ENCODE measurements at places on chromosomes 6 and 20. TPM values are rescaled to one million over a fixed set of nuclear protein-coding genes. Genes with fewer than 3 reads are reported as not detected.

Gene HDGFL1
- total RNA-seq = not detected

DNA sequence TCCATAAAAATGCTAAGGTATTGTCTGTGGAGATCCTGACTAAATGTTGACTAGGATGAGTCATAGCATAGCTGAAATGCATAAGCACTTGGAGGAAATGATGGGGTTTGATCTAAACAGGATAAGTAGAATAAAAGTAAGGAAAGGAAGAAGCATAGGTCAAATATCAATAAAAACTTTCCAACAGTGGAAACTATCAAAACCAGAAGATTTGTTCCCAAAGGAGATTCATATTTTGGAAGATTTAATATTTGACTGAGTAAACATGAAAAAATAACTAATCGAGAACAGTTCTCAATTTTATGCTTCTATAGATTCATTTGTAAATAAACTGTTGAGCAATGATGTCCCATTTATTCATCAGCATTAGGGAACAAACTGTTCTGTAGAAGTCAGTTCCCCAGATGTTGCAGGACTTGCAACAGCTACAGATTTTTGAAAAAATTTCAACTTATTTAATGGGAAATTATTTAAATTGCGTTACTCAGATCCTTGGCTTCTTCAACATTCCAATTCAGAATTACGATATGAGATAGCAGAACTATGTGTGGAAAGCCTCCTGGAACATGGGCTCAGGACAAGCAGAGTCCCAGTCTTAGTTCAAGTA is 133.7 kb upstream of the TBX18 start:
- no peak for DNase-seq
- no peak overlapping the region for H3K4me3 ChIP-seq
- no peaks in the 10 kb centered on the region for H3K27me3 ChIP-seq
- H3K27ac ChIP-seq = no peak overlapping the region
- H3K4me1 ChIP-seq = no peaks in the 10 kb centered on the region

GRCh38 chr20:59246691-59247400 is 53.6 kb upstream of the EDN3 start:
- H3K27me3 ChIP-seq = no peaks in the 10 kb centered on the region
- DNase-seq = no peak
- peaks cover 38% of the 10 kb centered on the region for H3K36me3 ChIP-seq

DNA sequence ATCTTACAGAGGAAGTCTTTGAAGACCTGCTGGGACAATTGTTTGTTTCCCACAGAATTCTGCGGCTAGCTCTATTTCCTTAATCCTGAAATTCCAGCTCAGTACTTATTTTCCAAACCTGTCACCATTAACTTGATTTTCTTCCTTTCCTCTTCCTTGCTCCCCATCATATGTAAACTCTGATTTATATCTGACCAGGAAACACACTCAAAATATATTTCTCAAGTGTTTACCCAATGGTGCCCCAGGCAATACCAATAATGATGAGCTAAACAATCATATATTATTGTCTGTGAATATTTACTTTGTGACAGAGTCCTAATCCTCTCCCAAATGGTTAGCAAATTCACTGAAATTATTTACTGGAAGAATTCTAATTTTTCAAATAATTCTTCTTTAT is 597.3 kb downstream of the PKHD1 start:
- no peaks in the 10 kb centered on the region for H3K4me1 ChIP-seq
- H3K4me3 ChIP-seq = no peak overlapping the region
- H3K36me3 ChIP-seq = no peaks in the 10 kb centered on the region
- DNase-seq = no peak
- H3K27me3 ChIP-seq = no peaks in the 10 kb centered on the region

- H3K4me3 ChIP-seq = no peak overlapping the region
- DNase-seq = no peak
- H3K27ac ChIP-seq = no peak overlapping the region
- H3K36me3 ChIP-seq = no peaks in the 10 kb centered on the region
- no peaks in the 10 kb centered on the region for H3K27me3 ChIP-seq
Measured at GRCh38 chr6:170487707-170488329, 65.3 kb downstream of the PSMB1 start.

DNA sequence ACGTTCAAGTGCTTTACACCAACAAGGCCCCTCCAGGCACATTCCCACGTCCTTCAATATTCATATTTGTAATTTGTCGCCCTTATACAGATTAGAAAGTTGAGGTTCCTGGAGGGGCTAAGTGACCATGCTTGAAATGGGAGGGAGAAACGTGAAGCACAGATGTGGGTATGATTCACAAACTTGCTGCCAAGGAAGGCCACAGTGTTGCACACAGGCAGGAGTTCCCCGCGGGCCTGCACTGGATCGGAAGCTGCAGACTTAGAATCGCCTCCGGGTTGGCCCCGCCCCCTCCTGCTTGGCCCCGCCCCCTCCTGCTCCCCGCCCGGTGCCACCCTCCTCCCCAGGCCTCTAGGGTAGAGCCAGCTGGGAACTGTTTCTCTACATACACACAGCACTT is 58.2 kb upstream of the QKI start:
- no peaks in the 10 kb centered on the region for H3K36me3 ChIP-seq
- DNase-seq = no peak
- H3K4me3 ChIP-seq = no peak overlapping the region
- H3K4me1 ChIP-seq = no peaks in the 10 kb centered on the region

DNA sequence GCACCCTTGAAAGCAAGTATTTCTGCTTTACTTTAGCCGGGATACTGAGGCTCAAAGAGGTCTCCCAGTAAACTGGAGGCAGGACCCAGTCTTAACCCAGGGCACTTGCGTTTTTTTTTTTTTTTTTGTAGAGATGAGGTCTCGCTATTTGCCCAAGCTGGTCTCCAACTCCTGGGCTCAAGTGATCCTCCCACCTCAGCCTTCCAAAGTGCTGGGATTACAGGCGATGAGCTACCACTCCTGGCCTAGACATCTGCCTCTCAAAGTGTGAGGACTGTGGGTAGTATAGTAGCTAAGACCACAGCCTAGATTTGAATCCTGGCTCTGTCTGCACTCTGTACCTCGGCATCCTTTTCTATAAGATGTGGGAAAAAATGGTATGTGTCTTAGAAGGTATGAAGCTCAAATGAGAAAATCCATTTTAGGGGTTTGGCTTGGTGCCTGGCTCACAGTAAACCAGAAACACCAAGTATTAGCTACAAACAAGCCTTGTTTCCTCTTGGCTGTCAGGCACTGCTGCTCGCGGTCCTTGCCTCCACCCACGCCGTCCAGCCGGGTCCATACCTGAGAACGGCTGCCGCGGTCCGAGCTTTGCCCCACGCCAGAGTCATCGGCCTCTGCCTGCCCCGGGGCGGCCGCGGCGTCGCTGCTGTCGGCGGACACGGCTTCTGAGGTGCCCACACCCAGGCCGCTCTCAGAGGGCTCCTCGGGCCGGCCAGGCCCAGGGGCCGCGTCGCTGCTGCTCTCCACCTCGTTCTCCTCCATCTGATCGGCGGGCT is 1.2 kb downstream of the ZNF335 start:
- H3K36me3 ChIP-seq = peaks cover 40% of the 10 kb centered on the region
- H3K4me3 ChIP-seq = peak overlapping the region; percentile 96
- peak overlapping the region; percentile 99 for H3K27ac ChIP-seq
- no peaks in the 10 kb centered on the region for H3K27me3 ChIP-seq
- peaks cover 36% of the 10 kb centered on the region for H3K4me1 ChIP-seq
- DNase-seq = no peak

GRCh38 chr20:50491168-50491567 is 19.0 kb upstream of the PTPN1 start:
- no peak overlapping the region for H3K27ac ChIP-seq
- no peaks in the 10 kb centered on the region for H3K36me3 ChIP-seq
- no peak overlapping the region for H3K4me3 ChIP-seq

Gene LY6G5C
- total RNA-seq = 0.67 TPM

DNA sequence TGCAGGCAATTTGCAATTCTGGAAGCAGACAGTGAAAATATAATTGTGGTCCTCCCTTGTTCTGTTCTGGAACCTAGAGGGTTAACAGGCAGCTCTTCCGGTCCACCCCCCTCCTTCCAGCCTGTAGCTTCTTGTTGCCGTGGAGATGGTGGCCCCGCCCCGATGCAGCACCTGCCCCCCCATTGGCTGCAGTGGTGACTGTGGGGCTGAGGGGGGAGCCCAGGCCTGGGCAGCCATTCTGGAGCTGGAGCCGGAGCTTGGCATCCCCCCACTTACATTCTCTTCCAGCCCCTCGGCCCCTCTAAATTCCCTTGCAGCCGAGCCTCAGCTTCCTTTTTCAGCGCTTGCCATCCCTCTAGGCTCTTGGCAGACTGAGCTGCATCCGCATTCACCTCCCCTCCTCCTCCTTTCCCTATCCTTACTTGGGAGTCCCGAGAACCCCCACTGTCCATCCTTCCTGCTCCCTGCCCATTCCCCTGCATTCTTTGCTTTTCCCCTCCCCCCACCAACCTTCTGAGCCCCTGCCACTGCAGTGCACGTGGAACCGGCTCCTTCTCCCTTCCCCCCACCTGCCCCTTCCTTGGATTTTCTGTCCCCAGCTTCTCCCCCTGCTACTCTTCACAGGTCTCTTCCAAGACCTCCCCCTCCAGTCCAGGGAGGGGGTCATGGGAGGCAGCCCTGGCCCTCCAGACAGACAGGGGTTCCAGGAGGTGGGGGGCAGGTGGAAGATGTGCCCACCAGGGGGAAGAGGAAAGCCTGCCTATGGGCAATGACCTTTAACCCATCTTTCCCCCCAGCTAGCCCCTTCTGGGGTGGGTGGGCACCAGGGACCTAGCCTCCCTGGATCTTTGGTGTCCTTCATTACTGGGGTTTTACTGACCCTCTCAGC is 11.4 kb downstream of the SYNGAP1 start:
- H3K36me3 ChIP-seq = peaks cover 22% of the 10 kb centered on the region
- peaks cover 63% of the 10 kb centered on the region for H3K4me1 ChIP-seq
- peak; percentile 86 for DNase-seq
- H3K4me3 ChIP-seq = peak overlapping the region; percentile 71

DNA sequence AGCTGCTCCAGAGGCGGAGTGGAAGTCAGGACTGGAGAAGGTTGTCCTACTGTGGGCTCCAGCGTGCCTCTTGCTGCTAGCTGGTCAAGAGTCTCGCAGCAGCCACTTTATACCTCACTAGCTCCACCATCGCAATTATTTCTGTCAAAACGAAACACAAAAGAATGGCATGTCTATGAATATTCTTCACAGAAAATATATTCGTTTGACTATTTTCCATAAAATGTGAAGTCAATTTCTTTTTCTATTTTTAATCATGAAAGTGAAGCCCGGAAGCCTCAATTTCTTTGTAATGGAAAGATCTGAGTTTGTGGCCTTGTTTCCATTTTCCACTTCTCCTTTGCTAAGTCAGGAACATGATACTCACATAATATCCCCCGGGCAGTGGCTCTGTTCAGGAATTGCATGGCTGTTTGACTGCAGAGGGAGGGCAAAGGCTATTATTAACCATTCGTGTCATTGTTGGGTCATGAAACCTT is 51.7 kb downstream of the DTD1 start:
- no peaks in the 10 kb centered on the region for H3K4me1 ChIP-seq
- H3K27me3 ChIP-seq = no peaks in the 10 kb centered on the region
- no peak overlapping the region for H3K4me3 ChIP-seq
- H3K36me3 ChIP-seq = peaks cover 7% of the 10 kb centered on the region
- no peak for DNase-seq
- no peak overlapping the region for H3K27ac ChIP-seq

DNA sequence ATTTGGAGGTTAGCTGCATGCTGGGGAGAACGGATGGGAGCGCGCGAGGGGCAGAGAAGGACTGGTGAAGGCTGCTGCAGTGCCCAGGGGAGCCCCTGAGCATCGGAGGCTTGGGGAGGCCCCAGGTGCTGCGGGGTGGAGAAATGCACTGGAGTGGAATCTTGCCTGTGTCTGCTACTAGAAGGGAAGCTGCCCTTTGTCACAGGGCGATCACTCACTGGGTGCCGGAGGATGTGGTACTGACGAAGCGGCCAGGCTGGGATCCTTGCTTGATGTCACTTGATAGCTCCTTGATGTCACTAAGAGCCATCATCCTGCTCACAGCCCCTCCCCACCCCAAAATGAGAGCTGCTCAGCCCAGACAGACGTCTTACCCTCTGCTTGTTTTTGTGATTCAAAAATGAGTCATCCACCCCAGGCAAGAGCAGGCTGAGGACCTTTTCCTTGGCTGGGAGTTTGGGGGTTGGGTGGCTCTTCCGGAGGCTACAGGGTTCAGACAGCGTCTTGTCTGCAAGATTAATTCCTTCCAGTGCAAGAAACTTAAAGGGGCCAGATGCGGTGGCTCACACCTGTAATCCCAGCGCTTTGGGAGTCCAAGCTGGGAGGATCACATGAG is 62.6 kb upstream of the PMEPA1 start:
- peak; percentile 43 for DNase-seq
- no peaks in the 10 kb centered on the region for H3K36me3 ChIP-seq
- no peaks in the 10 kb centered on the region for H3K4me1 ChIP-seq
- H3K27ac ChIP-seq = no peak overlapping the region
- H3K4me3 ChIP-seq = no peak overlapping the region
- H3K27me3 ChIP-seq = peaks cover 5% of the 10 kb centered on the region

DNA sequence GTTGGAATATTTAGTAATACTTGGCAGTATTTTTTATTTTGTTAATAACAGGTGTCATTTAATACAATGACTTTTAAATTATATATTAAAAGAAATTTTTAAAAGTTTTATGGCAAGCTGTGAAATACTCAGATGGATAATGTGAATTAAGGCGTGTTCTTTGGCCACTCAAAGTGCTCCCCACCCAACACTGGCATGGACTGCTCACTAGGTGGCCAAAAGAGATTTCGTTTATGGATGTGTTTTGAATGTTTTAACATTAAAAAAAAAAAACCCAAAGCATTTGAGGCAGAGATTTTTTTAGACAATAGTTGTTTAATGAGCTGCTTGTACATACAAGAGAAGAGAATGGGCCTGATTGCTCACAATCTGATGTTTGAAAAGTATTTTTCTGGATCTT is 86.5 kb downstream of the QKI start:
- no peak for DNase-seq
- no peak overlapping the region for H3K27ac ChIP-seq
- no peaks in the 10 kb centered on the region for H3K4me1 ChIP-seq
- no peaks in the 10 kb centered on the region for H3K27me3 ChIP-seq

Gene CGA
- not detected for total RNA-seq

GRCh38 chr6:76774781-76775384 is 688.4 kb downstream of the HTR1B start:
- no peak overlapping the region for H3K4me3 ChIP-seq
- no peaks in the 10 kb centered on the region for H3K4me1 ChIP-seq
- no peaks in the 10 kb centered on the region for H3K36me3 ChIP-seq
- H3K27me3 ChIP-seq = no peaks in the 10 kb centered on the region

GRCh38 chr20:21002486-21002885 is 103.7 kb downstream of the LINC00237 start:
- H3K27ac ChIP-seq = no peak overlapping the region
- no peak for DNase-seq
- H3K4me1 ChIP-seq = no peaks in the 10 kb centered on the region
- H3K27me3 ChIP-seq = peaks cover 3% of the 10 kb centered on the region

GRCh38 chr6:167485186-167485978 is 160.5 kb downstream of the TTLL2 start:
- no peaks in the 10 kb centered on the region for H3K36me3 ChIP-seq
- peaks cover 6% of the 10 kb centered on the region for H3K27me3 ChIP-seq
- no peaks in the 10 kb centered on the region for H3K4me1 ChIP-seq
- DNase-seq = peak; percentile 8
- H3K4me3 ChIP-seq = no peak overlapping the region

Gene ZSCAN12
- 2.0 TPM for total RNA-seq

DNA sequence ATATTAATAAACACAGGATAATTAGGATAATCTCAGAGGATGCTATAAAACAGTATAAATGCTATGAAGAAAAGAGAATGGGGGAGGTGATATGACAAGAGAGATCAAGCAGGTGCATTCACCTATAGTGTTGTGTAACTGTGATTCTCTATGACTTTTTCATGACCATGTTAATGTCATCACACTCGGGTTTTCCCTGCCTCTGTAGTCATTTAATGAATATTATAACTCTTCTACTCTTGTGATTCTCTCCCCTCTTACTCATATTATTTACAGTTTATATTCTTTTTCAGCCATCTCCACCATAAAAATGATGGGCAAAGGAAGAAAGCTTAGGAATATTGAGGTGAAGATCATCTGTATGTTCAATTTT is 106.9 kb upstream of the SGK1 start:
- H3K27me3 ChIP-seq = no peaks in the 10 kb centered on the region
- H3K4me3 ChIP-seq = no peak overlapping the region
- H3K36me3 ChIP-seq = no peaks in the 10 kb centered on the region
- no peaks in the 10 kb centered on the region for H3K4me1 ChIP-seq

Gene KHDC1L
- not detected for total RNA-seq
